WTC11 (cell line): ENCODE measurements at places on chromosomes 6 and 20.

- DNase-seq: no peak
These were observed 36.9 kb downstream of the BMP6 start for GRCh38 chr6:7762760-7763159.

DNA sequence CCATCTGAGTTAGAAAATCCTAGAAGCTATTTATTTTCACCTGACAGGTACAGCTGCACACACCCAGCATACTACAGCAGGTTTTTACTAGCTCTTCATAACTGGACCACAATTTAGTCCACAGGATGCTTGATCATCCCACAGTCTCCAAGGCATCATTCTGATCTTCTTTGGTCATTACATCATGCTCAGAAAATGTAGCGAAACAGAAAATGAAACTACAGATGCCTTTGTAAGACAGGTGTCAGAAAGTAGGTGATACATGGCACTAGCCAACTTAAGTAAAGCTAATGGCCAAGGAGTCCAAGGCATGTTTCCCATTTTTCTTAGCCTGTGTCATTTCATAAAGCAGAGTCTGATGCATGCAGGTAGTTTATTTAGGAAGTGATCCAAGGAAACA is 102.3 kb downstream of the HTR1B start:
- no peak for DNase-seq

DNA sequence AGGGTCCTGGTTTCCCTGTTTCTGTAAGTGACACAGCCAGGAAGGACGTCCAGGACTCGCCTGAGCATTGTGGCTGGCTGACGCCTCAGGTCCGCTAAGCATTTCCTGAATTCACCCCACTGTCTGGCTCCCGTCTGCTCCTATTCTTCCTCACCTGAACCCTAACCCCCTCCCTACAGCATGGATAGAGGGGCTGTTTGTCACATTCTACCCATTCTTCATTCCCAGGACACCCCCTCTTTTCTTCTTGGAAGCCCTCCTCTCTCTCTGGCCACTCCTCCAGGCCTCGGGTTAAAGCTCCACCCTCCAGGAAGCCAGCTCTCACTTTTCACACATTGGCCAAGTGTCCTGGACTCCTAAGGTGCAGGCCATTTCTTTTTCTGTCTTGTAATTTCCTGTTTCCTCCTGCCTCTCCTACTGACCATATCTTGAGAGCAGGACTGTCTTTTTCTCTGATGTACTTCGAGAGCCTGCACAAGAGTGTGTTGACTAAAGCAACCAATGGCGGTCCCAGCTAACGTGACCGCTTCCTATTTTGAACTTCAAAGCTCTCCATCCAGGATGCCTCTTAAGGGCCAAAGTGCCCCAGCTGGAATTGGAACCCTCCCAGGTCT is 24.2 kb upstream of the MYMX start:
- DNase-seq: no peak

- DNase-seq: no peak
These were observed 322.8 kb downstream of the CD109 start for GRCh38 chr6:74018825-74019224.

- peak; percentile 24 for DNase-seq
These were observed 138.0 kb upstream of the RREB1 start for GRCh38 chr6:6969761-6970223.

GRCh38 chr6:92377137-92377536 is 1042.2 kb downstream of the EPHA7 start:
- DNase-seq: no peak

GRCh38 chr6:138546733-138547185 is 47.5 kb upstream of the NHSL1 start:
- no peak for DNase-seq

DNA sequence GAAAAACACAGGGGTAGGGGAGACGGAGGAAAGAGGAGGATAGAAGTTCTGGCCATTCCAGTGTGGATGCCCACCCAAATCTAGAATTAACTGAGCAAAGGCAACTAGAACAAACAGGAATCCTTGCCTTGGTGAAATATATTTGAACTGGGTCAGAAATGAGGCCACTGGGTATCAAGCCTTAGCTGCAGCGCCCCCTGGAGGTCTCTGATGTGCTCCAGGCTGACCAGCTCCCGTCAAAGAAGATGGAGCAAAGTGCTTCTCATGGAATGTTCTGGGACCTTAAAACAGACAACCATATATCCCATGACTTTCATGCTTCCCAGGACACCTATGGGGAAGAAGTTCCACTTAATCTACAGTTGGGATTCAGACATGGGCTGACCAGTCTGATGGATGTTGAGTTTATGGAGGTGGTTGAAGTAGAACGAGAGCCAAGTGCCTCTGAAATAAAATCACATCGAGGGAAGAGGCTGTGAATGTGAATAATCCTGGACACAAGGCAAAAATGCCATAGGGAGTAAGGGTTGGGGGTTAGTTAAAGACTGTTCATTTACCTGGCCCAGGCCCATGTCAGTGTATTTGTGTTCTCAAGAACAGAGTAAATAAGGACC is 50.4 kb downstream of the HLA-DPB1 start:
- DNase-seq: peak; percentile 91

DNA sequence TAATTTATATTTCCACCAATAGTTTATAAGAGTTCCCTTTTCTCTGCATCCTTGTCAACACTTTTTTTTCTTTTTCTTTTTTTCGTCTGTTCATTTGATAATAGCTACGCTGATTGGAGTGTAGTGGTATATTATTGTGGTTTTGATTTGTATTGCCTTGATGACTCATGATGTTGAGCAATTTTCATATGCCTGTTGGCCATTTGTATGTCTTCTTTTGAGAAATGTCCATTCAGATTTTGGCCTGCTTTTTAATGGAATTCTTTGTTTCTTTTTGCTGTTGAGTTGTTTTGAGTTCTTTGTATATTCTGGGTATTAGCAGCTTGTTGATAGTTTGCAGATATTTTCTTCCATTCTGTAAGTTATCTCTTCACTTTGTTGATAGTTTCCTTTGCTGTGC is 773.4 kb downstream of the KIF16B start:
- no peak for DNase-seq

- DNase-seq: no peak
These were observed 50.6 kb upstream of the MAP7 start for GRCh38 chr6:136600818-136601217.

DNA sequence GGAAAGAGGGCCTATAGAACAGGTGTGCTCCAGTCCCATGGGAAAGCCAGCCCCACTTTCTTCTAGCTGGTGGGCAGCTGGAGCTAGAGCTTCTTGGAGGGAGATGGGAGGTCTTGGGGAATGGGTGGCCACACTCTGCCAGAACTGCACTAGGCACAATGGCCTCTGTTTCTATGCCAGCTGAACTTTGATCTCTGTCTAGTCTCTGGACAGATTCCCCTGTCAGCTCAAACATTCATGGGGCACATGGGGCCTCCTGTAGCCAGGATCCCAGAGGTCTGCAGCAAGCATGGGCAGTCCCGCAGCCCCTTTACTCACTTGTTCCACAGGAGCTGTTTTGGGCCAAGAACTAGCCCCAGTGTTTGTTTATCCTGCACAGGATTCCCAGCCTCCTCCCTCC is 591.3 kb upstream of the HS3ST5 start:
- no peak for DNase-seq

DNA sequence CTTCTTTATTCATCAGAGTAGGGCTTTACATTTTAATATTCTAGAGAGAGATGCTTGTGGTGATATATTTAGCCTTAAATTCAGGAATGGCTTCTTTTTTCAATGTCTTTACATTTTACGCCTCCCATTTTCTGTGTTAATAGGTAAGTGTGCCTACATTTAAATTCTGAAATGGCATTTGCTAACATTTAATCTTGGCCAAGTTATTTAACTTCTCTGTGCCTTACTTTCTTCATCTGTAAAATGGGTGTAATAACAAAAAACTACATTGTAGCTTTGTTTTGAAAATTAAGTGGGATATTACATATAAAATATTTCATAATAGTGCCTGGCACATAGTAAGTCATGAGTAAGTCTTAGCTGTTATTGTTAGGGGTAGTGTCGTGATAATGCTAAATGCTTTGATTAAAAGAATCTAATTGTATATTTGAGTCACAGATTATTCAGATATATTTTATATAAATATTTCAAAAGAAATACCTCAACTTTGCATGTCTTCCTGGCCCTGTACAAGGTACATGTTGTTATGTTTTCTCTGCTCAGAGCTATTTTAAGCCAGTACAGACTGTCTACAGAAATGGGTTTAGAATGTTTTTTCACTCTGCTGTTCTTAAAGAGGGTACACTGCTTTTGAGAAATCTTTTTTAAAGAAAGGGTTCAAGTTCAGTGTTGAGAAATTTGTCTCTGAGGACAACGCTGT is 18.8 kb downstream of the CARMIL1 start:
- no peak for DNase-seq

GRCh38 chr6:33163540-33163939 is 28.7 kb downstream of the COL11A2 start:
- no peak for DNase-seq

DNA sequence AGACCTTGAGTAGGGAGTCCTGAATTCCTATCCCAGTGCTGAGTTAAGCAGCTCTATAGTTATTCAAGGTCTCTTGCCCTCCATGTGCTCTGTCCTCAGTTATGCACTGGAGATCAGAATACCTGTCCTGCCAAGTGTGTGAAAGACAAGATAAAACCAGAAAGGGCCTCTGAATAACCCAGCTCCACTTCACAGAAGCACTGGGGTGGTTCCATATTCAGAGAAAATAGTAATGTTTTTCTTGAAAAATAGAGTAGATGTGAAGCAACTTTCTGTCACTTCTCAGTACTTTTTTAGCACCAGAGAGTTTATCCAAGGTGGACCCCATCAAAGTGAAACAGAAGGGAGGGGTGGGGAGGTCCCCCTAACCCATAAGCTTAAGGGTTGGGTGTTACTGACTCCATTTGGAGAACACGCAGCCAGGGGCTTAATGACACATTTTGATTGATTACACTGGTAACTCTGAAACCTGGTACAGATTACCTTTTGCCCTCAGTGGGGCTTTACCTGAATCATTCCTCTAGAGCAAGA is 509.8 kb upstream of the JARID2 start:
- DNase-seq: no peak

DNA sequence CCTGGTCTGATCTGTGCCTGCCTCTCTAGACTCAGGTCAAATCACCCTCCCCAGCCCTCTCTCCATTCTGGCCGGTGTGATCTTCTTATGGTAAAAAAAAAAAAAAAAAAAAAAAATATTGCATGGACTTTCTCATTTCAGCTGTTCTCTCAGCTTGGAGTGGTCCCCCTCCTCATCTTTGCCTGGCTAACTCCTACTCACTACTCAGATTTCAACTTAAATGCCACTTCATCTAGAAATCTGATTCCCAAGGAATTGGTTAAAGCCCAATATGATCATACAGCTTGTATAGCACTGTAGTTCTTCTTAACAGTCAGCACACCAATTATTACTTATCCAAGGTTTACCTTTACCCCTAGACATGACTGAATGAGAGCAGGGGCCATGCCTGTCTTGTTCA is 105.9 kb upstream of the CARMIL1 start:
- DNase-seq: no peak

GRCh38 chr6:127554435-127555006 is 22.5 kb upstream of the C6orf58 start:
- peak; percentile 36 for DNase-seq

DNA sequence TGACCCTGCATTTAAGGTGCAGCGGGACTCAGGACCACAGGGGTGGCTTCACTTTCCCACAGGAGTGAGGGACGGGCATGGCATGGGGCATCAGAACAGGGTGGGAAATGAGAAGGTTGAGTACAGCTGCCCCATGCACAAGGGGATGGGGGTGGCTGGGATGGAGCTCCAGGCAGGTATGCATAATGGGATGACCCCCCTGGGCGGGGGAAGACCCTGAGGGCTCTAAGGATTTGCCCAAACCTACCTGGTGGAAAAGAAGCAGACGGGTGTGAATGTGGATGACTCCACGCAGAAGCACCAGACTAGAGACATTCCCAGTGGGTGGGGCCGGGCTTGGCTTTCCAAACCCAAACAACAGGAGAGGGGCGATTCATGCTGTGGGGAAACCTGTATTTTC is 200.3 kb downstream of the SYNDIG1 start:
- DNase-seq: no peak

- DNase-seq: peak; percentile 18
These were observed 265.2 kb upstream of the RIN2 start for GRCh38 chr20:19492687-19493336.

DNA sequence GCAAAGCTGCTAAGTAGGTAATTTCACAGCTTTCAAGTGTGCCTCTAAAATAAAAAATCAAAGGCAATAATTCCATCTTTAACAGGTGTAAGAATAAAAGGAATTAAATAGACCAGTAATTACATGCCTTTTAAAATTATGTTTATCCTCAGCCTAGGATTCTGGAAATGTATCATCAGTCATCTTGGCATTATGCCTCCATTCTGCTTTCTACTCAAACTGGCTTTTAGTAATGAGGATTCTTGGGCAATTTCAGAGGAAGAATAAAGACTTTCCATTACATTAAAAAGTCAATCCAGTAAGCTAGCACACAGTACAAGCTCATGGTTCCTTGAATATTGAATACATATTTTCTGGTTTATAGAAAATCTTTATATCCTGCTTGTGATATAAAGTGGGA is 44.7 kb downstream of the GSTA2 start:
- DNase-seq: no peak

GRCh38 chr6:137044366-137045221 is at the start of gene IL20RA:
Gene IL20RA (minus strand): TSS chr6:137044965. CDS start chr6:137044728, 237 bp downstream.
- DNase-seq: peak; percentile 59
